NCI-H1694 treated with DMSO at 0.1 percent for 48 hours (cell line): ENCODE measurements at places on chromosomes 6 and 20.
A peak's percentile ranks its signal among the peaks of the same experiment; 100 is the strongest.

GRCh38 chr6:140153703-140154102, 779.3 kb upstream of the CITED2 start:
- no peak for DNase-seq

- no peak for DNase-seq
Observed at GRCh38 chr6:122307577-122307976, 91.9 kb upstream of the HSF2 start.

DNA sequence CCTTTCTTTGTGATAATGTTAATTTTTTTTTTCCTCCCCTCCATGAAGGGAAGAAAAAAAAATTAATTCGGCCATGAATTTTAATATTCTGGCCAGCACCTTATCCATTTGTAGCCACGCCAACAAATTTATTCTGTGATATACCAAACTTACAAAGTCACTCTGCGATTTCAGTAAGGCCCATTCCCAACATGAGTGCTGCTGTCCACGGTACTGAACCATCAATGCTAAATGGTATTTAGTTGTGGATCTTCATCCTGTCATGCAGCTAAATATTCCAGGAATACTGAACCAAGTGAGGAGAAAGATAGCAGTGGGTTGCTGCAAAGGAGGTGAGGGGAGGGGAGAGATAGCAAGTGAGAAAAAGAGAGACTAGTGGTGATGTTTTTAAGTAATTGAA, 19.5 kb upstream of the RSPH4A start:
- DNase-seq: no peak

GRCh38 chr6:166935353-166935752, 21.0 kb downstream of the RNASET2 start:
- no peak for DNase-seq

GRCh38 chr20:3209257-3209945, at the start of gene ITPA:
ITPA (plus strand) TSS chr20:3209498; CDS start chr20:3209552, 54 bp downstream.
- peak; percentile 45 for DNase-seq

- no peak for DNase-seq
Observed at GRCh38 chr6:118645395-118645794, 6.0 kb downstream of the CEP85L start.

DNA sequence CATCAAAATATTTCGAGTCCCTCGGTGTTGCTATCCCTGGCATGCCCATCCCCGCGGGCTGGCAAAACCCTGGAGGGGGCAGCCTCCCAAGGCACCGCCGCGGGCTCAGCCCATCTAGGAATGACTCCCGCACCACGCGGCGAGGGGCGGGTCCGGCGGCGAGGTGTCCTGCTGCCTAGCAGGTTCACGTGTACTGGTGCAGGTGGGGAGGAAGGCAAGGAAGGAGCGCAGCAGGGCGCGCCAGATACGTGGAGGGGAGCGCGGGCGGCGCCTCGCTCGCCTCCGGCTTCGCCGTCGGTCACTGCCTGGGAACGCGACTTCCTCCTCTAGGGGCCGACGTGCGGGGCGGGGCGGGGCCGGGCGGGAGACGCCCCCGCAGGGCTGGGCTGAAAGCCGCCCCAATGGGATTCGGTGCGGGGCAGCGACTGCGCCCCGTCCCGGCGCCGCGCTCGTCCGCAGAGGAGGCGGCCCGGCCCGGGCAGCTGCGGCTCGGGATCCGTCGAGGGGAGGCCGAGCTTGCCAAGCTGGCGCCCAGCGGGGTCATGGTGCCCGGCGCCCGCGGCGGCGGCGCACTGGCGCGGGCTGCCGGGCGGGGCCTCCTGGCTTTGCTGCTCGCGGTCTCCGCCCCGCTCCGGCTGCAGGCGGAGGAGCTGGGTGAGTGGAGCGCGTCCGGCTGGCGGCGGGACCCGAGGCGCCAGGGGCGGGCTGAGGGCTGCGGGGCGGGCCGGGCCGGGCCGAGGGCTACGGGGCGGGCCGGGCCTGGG, at the start of gene DCBLD1:
Gene DCBLD1, plus strand, starts transcription at position 435 of the 764 bp plus-strand sequence. Its CDS starts 108 bp downstream, at position 543.
- DNase-seq: no peak

GRCh38 chr6:151413372-151414145, 22.2 kb upstream of the ZBTB2 start:
- DNase-seq: no peak

GRCh38 chr6:51257938-51258337, 439.3 kb downstream of the TFAP2B start:
- no peak for DNase-seq

DNA sequence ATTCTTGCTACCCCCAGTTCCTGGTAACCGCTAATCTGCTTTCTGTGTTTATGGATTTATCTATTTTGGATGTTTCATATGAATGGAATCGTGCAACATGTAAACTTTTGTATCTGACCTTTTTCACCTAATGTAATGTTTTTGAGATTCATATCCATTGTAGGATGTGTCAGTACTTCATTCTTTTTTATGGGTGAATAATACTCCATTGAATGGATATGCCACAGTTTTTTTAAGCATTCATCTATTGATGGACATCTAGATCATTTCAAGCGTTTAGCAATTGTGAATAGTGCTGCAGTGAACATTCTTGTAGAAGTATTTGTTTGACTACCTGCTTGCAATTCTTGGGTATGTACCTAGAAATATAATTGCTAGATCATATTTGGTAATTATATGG, 13.0 kb downstream of the KDM1B start:
- no peak for DNase-seq

- no peak for DNase-seq
Observed at GRCh38 chr6:129710450-129711270, 683 bp upstream of the ARHGAP18 start.

- no peak for DNase-seq
Observed at GRCh38 chr20:42739683-42740082, 450.0 kb downstream of the PTPRT start.

DNA sequence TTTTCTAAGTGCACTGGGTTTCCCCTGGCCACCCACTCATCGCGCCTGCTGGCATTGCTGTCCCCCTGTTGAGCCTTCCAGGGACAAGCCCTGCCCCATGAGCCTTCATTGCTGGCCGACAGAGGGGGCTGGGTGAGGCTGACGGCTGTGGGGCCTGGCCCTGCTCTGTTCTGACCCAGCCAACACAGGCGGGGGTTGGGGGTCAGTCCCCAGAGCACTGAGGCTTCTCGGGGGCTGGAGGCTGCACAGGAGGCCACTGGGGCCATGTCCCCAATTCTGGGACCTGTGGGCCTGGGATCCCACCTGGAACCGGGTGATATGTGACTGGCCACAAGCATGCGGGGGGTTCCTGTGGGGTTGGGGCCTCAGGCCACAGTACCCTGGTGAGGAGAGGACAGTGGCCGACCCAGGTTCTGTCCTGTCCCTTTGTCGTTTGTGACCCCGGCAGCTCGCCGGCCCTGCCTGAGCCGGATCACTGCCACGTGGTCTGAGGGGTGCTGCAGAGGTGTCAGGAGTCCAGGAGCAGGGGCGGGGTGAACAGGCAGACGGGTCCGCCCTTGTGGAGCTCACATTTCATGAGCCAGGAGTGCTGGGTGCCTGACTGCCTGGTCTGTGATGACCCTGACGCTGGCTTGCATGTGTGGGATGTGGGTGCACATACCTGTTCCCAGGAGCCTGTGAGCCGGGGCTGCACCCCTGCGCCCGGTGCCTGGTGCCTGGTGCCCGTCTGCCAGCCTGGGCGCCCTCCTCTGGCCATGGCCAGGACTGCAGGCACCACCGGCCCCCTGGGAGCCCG, 2.1 kb upstream of the COL20A1 start:
- DNase-seq: no peak

GRCh38 chr6:135318738-135319469, 137.8 kb downstream of the MYB start:
- no peak for DNase-seq

DNA sequence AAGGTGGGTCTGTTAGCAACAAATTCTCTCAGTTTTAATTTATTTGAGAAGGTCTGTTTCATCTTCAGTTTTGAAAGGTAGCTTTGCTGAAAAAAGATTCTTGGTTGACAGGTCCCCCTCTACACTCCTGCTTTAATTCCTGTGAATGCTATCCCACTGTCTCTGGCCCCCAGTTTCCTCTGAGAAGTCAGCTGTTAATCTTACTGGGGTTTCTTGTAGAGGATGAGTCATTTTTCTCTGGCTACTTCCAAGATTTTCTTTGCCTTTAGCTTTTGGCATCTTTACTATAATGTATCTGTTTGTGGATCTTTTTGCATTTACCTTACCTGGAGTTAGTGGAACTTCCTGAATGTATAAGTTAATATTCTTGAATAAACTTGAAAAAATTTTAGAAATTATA, 122.7 kb downstream of the MMS22L start:
- no peak for DNase-seq

DNA sequence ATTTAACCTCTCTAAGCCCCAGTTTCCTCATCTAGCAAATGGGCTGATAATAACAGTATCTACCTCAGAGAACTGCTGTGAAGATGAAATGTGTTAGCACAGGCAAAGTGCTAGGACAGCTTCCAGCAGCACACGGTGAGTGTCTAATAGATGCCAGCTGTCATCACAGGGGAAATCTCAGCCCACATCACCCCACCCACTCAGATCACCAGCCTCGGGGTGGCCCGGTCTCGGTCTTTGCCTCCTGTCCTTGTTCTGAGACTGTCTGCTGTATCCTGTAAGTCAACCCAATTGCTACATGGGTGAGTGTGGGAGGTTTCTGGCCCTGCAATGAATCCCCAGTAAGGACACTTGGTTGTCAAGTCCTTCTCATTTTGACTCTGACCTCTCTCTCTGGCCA, 99.5 kb upstream of the ZNFX1 start:
- peak; percentile 28 for DNase-seq

GRCh38 chr20:888057-888456, 28.1 kb downstream of the ANGPT4 start:
- DNase-seq: no peak
